ENCODE measurements at places on chromosomes 12 and 14.

- DNase-seq, result no peak
These were observed 64.5 kb downstream of the KCNA1 start for GRCh38 chr12:4974217-4974616.

DNA sequence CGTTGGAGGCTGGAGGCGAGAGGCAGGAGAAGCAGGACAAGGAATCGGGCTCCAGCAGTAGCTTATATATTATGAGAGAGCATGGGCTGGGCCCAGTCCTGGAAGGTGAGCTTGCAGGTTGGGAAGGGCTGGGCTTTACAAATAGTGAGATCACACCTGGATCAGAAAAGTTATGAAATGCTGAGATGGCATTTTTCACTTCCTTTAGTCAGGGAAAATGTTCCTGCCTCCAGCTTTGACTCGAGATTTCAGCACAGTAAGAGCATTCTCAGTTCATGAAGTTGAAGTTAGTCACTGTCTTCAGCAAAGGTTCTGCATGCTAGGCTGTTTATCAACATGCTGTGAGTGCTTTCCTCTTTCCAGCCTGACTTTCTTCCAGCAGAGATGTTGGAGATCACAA, at the start of gene KRT6C:
Gene KRT6C (minus strand): TSS at position 38 of the 400 bp plus-strand sequence. CDS start 68 bp downstream, outside the sequence.
- no peak for DNase-seq

GRCh38 chr12:3559601-3560294, 68.7 kb downstream of the PRMT8 start:
- DNase-seq, result no peak

- no peak for DNase-seq
These were observed 58.1 kb upstream of the MMP17 start for GRCh38 chr12:131770120-131770519.

DNA sequence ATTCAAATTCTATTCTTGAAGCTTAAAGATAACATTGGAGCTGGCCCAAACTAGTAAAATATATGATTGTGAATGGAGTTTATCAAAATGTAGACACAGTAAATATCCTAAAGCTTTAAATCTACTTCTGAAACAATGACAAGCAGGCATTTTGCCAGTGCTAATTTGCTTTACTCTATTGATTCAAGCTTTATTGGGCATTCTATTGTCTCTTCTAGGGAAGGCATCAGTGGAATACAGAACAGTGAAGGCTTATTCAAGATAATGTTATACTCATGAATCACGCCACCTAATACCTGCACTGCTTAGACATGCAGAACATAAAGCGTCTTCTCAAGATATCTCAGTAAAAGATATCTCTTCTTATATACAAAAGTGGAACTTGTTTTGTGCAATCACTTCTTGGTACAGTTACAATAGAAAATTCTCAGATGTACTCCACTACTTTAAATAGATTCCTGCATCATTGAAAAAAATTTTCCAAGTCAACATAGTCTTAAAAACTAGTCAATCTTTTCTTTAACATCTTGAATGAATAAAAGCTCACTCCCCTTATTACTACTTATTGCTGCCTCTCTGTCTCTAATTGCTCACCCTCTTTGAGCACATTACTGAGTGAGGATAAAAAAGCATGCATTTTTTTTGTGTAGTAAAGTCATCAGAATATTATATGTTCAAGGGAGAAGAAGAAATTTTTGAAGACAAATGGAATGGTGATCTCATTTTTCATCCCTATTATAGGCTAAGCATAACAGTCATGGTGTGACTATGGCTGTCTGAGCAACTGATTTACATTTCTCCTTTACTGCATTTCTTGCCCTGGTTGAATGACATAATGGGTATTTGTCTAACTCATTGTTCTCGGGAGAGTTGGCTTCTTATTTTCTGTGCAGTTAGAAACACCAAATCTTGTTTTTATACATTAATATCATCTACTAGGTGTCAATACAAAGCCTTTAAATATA, 98.0 kb upstream of the E2F7 start:
- no peak for DNase-seq

DNA sequence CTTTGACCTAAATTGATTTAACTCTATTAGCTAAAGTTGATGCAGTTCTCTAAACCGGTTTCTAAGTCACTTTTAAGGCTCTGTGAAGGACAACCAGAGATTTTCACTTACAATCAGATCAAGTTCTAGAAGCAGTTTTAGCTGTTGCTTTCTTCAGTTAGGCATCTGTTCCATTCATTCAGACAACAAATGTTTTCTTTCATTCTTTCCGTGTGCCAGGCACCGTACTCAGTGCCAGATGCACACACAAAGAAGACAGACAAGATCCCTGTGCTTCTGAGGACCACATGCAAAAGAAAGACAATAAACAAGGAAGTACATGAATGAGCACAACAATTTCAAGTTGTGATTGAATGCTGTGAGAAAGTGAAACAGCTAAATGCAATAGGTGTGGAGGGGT, 11.1 kb upstream of the EGLN3 start:
- no peak for DNase-seq

- DNase-seq, result no peak
These were observed 23.2 kb downstream of the PCNX4 start for GRCh38 chr14:60114881-60115280.

GRCh38 chr12:79782172-79782900, 91.6 kb upstream of the PAWR start:
- no peak for DNase-seq

GRCh38 chr12:31737345-31737744, 8.5 kb upstream of the AMN1 start:
- no peak for DNase-seq

DNA sequence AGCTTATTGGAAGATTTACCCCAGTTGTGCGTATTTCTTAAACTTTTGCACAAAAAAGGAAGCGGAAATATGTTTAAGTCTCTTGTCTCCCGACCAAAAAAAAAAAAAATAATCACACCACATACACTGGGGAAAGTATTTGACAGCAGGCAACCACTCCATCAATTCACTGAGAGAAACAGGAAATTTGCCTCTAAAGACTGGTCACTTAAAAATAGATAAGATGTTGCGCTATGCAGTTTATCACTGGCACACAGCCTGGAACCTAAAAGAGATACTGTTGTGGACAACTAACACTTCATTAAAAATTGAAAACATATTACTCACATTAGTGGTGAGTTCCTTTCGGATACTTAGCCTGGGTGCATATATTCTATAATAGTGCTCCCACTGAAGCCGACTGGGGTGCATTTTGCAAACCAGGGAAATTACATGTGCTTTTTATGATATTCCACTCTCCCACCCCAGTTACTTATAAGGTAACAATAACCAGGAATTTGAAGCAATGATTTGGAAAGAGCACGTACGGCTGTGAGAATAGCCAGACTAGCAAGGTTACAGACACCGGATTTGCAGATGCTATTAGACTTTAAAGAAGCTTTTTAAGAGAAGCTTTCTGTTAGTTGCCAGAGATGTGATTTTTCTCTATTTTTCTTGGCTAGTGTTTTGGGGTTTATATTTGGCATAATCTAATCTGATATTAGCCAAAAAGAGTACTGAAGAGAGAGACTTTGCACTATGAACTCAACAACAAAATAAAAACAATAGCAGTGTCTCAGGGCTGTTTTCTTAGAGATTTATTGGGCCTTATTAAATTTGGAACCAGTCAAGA, 311.5 kb downstream of the NOVA1 start:
- no peak for DNase-seq

GRCh38 chr14:54083549-54084239, 127.1 kb upstream of the BMP4 start:
- DNase-seq, result no peak

GRCh38 chr12:103712216-103712615, 125.1 kb downstream of the STAB2 start:
- DNase-seq, result no peak

DNA sequence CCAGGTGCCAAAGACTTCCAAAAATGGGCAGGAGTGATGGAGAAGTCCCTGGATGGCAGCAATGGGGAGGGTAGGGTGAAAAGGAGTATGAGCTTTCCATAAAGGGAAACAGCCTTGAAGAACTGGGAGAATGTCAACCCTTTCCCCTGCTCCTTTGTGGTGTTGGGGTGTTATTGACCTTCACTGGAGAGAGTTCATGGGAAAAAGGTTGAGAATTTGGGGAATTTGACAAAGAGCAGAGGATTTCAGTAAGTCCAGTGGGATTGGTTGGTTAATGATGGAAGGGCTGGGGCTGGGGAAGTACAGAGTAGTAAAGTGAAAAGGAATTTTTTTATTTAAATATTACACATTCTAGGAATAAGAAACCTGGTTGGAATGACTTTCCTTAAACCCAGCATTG, 116.6 kb downstream of the ERC1 start:
- no peak for DNase-seq

DNA sequence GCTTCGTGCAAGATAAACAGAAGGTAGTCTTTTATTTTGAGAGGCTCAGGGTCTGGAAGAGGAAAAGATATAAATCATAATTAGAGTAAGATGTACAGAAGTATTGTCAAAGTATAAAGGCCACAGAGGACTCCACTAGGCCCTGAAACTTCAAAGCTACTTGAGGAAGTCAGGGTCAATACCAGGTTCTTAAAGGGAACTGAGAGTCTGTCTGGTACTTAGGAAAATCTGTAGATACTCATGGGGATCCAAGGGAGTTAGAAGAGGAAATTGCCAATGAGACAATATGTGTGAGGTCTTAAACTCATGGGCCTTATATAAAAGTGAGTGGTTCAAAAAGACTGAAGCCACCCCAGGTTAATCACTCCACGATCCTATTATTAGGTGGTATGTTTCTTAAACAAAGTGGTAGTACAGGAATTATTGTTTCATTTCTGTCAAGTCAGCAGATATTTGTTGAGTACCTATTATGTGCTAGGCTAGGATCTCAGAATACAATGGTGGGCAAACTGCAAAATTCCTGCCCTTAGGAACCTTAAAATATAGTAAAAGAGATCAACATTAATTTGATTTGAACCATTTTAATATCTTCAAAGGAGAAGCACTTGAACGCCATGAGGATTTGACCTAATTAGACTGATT, 314.6 kb downstream of the ADAMTS20 start:
- DNase-seq, result no peak

- no peak for DNase-seq
These were observed 138.8 kb downstream of the CALM1 start for GRCh38 chr14:90535556-90536090.

DNA sequence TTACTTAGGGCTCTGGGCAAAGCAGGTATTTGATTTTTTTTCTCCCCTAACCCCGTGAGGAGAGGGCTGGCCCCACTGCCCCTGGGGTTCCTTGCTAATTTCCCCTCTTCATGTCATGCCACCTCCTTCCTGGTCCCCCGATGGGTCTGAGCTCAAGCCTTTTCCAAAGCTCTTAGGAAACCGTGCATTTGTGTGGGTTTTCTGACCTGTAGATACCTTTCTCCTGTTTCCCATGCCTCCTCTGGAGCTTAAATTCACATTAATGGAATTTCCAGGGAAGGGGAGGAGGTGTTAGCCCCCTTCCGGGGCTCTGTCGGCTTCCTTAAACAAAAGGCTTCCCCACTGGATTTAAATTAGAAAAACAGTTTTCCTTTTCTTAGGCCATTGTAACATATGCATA, 12.6 kb downstream of the SFSWAP start:
- DNase-seq, result no peak

- DNase-seq, result no peak
These were observed 10.0 kb downstream of the SLC39A9 start for GRCh38 chr14:69408331-69408960.

GRCh38 chr14:105064721-105065143, 498 bp downstream of the GPR132 start:
- DNase-seq, result no peak

- DNase-seq, result no peak
These were observed 76.3 kb downstream of the MAP1LC3B2 start for GRCh38 chr12:116635487-116635886.

DNA sequence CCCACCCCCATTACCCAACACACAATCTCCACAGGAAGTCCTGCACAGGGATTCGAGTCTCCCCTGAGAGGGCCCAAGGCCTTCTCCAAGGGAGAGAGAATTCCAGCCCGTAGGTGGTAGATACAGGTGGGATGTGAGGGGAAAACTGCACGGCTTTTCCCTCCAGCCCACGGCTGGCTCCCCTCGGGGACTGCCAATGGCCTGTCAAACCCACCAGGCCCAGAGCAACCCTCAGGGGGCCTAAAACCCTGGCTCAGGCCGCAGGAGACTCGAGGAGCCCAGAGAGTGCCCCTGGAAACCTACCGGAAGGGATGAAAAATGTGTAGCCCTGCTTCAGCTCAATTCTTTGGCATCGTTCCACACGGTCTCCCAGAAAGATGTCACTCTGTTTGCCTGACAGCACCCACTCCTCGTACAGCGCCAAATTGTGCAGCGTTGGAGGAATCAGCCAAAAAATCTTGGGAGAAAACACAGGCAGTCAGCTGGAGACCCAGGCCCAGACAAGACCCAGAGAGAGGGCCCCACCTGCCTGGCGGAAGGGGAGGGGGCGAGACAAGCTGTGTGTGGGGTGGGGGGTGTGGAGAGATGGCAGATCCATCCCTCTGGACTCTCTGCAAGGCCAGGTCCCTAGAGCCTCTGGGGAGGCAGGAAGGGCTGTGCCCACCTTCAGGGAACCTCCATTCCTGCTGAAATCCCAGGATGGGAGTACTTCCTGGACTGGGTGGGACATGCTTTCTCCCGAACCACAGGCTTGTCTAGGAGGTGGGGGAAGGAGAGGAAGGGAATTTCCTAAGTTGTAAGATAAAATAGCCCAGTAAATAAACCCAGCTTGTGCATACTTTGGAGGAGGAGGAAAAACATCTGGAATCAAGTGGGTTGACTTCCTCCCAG, 48.1 kb downstream of the KDM2B start:
- DNase-seq, result no peak

DNA sequence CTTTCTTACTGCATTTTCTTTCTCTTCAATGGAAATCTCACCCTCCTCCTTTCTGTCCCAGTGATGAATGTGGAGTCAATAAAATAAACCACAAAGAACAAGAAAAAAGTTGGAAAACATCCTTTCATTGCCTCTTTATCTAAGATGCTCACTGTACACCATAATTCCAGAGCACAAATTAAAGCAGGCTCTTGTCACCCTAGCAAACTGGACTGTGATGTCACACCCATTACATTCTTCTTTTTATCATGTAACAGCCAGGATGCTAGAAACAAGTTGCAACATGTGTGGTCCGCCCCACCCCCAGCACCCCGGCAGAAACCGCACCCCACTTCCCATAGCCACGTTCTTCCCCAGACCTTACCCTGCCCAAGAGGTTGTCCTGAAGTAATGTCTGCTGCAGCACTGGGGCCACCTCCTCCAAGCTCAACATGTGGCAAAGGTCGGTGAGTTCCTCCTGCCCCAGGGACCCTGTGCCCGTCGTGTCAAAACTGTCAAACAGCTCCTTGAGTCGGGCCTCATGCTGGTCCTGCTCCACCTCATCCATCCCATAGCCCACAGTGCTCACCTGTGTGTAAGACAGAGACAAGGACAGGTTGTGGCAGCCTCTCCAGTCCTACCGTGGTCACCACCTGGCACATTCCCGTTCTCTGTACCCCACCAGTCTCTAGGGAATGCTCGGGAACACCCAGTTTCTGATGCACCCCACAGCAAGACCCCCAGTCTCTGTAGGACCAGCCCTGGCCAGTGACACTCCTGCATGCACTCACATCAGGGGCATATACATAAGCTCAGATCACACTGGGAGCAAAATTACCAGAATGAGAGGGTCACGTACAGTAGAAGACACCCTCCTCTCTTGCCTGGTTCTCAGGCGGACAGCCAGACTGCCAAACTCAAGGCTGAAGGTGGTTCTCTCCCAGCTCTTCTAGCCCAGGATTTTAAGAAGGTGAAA, 9.2 kb downstream of the NIN start:
- DNase-seq, result no peak

GRCh38 chr14:94398182-94398479, 9.7 kb upstream of the SERPINA1 start:
- no peak for DNase-seq

- no peak for DNase-seq
These were observed 6.6 kb downstream of the APPL2 start for GRCh38 chr12:105229371-105229770.

GRCh38 chr12:98420461-98420860, 94.9 kb upstream of the TMPO start:
- no peak for DNase-seq
